Kidney glomerular epithelial cell (primary cell): ENCODE measurements at places on chromosomes 2 and 18.

DNA sequence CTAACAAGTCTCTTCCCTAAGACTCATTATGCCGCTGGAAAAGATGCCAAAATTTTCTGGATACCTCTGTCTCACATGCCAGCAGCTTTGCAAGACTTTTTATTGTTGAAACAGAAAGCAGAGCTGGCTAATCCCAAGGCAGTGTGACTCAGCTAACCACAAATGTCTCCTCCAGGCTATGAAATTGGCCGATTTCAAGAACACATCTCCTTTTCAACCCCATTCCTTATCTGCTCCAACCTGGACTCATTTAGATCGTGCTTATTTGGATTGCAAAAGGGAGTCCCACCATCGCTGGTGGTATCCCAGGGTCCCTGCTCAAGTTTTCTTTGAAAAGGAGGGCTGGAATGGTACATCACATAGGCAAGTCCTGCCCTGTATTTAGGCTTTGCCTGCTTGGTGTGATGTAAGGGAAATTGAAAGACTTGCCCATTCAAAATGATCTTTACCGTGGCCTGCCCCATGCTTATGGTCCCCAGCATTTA is 26.3 kb downstream of the DHRS9 start:
- peak; percentile 75 for DNase-seq

GRCh38 chr2:140667203-140667602 is 1463.6 kb downstream of the LRP1B start:
- no peak for DNase-seq

- DNase-seq, result no peak
Observed at GRCh38 chr2:45688479-45689298, 37.2 kb downstream of the PRKCE start.

- no peak for DNase-seq
Observed at GRCh38 chr2:223925106-223925505, 20.0 kb downstream of the WDFY1 start.

GRCh38 chr2:104848526-104848925 is 5.4 kb upstream of the POU3F3 start:
- no peak for DNase-seq

DNA sequence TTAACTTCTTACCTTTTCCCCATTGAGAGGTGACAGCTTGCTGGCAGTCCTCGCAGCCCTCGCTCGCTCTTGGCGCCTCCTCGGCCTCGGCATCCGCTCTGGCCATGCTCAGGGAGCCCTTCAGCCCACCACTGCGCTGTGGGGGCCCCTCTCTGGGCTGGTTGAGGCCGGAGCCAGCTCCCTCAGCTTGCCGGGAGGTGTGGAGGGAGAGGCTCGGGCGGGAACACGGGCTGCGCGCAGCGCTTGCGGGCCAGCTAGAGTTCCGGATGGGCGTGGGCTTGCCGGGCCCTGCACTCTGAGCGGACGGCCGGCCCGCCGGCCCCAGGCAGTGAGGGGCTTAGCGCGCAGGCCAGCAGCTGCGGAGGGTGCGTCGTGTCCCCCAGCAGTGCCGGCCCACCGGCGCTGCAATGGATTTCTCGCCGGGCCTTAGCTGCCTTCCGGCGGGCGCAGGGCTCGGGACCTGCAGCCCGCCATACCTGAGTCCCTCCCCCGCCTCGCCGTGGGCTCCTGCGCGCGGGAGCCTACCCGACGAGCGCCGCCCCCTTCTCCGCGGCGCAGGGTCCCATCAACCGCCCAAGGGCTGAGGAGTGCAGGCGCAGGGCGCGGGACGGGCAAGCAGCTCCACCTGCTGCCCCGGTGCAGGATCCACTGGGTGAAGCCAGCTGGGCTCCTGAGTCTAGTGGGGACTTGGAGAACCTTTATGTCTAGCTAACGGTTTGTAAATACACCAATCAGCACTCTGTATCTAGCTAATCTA is 335.0 kb downstream of the CBLN2 start:
- no peak for DNase-seq
